ENCODE measurements at places on chromosomes 7 and 10.
A peak's percentile ranks its signal among the peaks of the same experiment; 100 is the strongest.

- no peak for DNase-seq
These were observed 137.7 kb upstream of the POM121L12 start for GRCh38 chr7:52897713-52898112.

- DNase-seq: no peak
These were observed 106.8 kb downstream of the ANK3 start for GRCh38 chr10:60282771-60283353.

DNA sequence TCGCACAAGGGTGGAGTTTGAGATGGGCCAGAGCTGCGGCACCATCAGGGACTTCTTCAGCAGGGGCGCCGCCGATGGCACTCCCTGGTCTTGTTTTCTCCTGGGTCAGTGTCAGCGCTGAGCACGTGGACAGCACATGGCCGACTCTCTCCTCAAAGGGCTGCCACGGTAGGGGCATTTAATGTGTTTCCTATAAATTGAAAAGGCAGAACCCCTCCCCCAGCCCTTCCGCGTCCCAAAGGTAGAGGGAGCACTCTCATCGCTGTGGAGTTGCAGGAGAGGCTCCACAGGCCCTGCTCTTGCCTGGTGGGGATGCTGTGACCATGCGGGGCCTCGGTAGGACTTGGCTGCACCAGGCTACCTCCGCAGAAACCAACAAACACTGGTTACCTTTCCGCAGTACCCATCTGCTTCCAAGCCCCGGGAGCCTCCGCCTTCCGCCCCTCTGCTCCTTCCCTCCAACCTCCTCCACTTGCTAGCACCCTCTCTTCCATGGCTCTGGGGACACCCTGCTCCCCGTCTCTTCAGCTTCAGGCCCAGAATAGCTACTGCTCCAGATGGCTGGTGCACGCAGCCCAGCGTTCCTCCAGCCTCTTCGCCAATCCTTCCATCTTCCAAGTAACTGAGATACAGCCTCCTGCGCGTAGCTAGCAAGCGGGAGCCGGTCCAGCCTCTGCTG, 166.3 kb upstream of the ADCY1 start:
- no peak for DNase-seq

- DNase-seq: no peak
These were observed 74.3 kb upstream of the PCGF5 start for GRCh38 chr10:91146146-91146545.

- DNase-seq: no peak
These were observed 1.1 kb downstream of the CCDC3 start for GRCh38 chr10:13000431-13000830.

GRCh38 chr7:12089951-12090756, 120.9 kb upstream of the TMEM106B start:
- DNase-seq: no peak

- no peak for DNase-seq
These were observed 69.3 kb downstream of the CUBN start for GRCh38 chr10:17060289-17060688.

GRCh38 chr7:140397784-140398750, at the start of gene SLC37A3:
Gene SLC37A3, minus strand, starts transcription at chr7:140398530. Its CDS starts 16,004 bp downstream, at chr7:140382526.
- DNase-seq: peak; percentile 83

DNA sequence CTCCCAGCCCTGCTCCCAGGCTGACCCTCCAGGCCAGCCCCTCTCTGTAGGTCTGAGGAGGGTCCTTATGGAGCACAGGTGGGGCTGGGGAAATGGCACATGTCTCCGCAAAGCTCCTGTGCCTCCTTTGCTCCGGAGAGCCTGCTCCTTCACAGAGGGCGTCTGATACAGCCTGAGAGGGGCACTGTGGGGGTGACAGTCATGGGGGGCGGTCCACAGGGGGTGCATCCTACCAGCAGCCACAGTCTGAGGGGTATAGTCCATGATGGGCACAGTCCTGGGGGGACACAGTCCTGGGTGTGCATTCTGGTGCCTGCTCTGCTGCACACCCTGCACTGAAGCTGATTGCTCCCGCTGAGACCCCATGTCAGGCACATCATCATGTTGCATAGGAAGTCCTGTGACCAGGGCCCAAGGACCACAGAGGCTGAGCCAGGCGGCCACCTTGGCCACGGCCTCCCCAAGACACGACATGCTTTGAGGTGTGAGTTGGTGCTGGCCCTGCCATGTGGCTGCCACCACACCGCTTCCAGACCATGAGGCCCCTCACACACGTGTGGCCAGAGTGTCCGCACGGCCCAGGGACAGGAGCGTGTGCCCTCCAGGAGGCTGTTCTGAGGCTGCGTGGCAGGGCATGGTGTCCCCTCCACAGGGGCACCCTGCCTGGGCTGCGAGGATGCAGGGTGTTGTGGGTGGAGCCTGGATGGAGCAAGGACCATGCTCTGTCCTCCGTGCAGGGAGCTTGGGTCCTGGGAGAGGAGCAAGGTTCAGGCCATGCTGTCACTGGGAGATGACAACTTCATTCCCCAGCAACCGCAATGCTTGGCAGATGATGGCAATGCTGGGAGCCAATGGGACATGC, 59.2 kb downstream of the PWWP2B start:
- DNase-seq: no peak

- DNase-seq: no peak
These were observed 442.9 kb downstream of the AUTS2 start for GRCh38 chr7:70040970-70041766.

- DNase-seq: no peak
These were observed 67.7 kb downstream of the HK1 start for GRCh38 chr10:69345890-69346474.

All from activated T-helper 9 cell treated with anti-CD3 and anti-CD28 coated beads, Interleukin-2, amount 50 U/mL, for 16 hours (primary cell).